ENCODE measurements at places on chromosomes 6 and 20. TPM values are rescaled to one million over a fixed set of nuclear protein-coding genes. Genes with fewer than 3 reads are reported as not detected.

GRCh38 chr6:45512717-45513116, 135.0 kb upstream of the SUPT3H start:
- H3K27ac ChIP-seq: no peak overlapping the region
- H3K36me3 ChIP-seq: no peaks in the 10 kb centered on the region
- H3K4me3 ChIP-seq: no peak overlapping the region
- DNase-seq: no peak
- no peaks in the 10 kb centered on the region for H3K4me1 ChIP-seq
- no peaks in the 10 kb centered on the region for H3K27me3 ChIP-seq

Gene LY6G5C
- total RNA-seq: 2.0 TPM

- H3K27ac ChIP-seq: no peak overlapping the region
- H3K4me3 ChIP-seq: no peak overlapping the region
- H3K27me3 ChIP-seq: no peaks in the 10 kb centered on the region
- H3K4me1 ChIP-seq: peaks cover 12% of the 10 kb centered on the region
- DNase-seq: no peak
Observed at GRCh38 chr6:110410511-110410910, 4.9 kb downstream of the DDO start.

Gene DCDC2
- total RNA-seq: not detected

- no peaks in the 10 kb centered on the region for H3K27me3 ChIP-seq
- H3K36me3 ChIP-seq: no peaks in the 10 kb centered on the region
- H3K4me3 ChIP-seq: no peak overlapping the region
- peaks cover 28% of the 10 kb centered on the region for H3K4me1 ChIP-seq
- H3K27ac ChIP-seq: no peak overlapping the region
Observed at GRCh38 chr6:143507358-143508145, 4.0 kb downstream of the FUCA2 start.

DNA sequence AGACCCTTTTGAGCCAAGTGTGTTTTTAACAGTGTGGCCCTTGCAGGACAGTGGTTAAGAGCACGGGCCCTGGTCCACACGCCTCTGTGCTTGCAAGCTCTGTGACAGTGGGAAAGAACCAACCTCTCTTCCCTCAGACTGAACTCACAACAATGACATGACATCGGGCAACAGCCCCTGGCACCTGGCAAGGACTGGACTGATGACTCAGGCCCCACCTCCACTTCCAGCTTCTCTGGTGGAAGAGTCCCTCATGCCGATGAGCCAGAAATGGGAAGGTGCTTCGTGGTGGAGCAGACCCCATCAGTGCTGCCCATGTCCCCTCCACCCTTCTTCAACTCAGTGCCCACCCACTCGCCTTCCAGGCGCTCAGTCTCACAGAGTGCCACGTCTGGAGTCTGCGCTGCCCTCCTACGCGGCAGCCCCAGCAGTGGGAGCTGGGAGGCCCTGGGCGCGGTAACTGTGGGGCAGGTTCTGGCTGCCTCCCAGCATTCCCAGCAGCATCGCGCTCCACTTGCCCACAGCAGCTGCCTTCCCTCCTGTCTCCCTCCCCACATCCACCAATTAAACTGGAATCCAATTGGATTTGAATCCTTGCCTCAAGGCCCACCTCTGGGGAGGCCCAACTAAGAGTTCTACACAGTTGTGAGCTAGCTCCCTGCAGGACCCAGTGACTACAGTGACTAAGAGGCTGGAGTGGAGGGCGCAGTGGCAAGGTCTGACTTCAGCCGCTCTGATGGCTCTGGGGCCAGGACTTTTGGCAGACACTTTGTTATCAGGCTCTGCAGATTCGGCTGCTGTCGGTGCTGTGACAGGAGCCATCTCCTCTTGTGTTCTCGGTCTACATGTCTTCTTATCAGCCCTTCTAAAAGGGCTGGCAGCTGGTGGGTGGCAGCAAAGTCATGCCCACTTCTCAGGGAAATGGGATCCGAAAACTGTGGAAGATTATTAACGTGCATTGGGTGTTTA, 156.8 kb upstream of the MLN start:
- H3K27me3 ChIP-seq: peaks cover 33% of the 10 kb centered on the region
- no peak overlapping the region for H3K27ac ChIP-seq
- H3K36me3 ChIP-seq: no peaks in the 10 kb centered on the region

GRCh38 chr20:33822991-33823390, 11.8 kb downstream of the CHMP4B start:
- peaks cover 13% of the 10 kb centered on the region for H3K4me1 ChIP-seq
- DNase-seq: no peak
- H3K4me3 ChIP-seq: no peak overlapping the region

DNA sequence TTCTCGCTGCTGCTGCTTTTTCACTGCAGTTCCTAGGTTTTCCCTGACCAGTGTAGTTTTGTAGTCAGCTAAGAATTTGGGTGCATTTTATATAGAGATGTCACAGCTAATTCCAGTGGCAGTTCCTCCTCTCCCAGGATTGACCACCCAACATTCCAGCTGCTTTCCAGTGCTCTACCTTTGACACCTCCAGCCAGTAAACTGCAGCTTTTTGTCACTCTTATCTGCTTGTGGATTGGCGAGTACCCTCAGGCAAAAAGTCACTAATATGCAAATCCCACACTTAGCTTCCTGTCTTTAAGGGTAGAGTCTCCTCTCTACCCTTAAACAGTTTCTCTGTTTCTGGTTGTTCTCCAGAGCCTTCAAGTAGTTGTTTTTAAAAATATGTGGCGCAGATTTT, 146.9 kb upstream of the KCNG1 start:
- no peaks in the 10 kb centered on the region for H3K27me3 ChIP-seq
- H3K4me1 ChIP-seq: no peaks in the 10 kb centered on the region
- DNase-seq: no peak
- no peaks in the 10 kb centered on the region for H3K36me3 ChIP-seq
- no peak overlapping the region for H3K4me3 ChIP-seq
- H3K27ac ChIP-seq: no peak overlapping the region

GRCh38 chr6:75621846-75622245, 20.2 kb downstream of the SENP6 start:
- DNase-seq: no peak
- H3K36me3 ChIP-seq: no peaks in the 10 kb centered on the region
- H3K27ac ChIP-seq: no peak overlapping the region
- peaks cover 13% of the 10 kb centered on the region for H3K4me1 ChIP-seq
- H3K27me3 ChIP-seq: no peaks in the 10 kb centered on the region
